ENCODE measurements at places on chromosomes 5 and 9. TPM values are rescaled to one million over a fixed set of nuclear protein-coding genes. Genes with fewer than 3 reads are reported as not detected.
A peak's percentile ranks its signal among the peaks of the same experiment; 100 is the strongest.

DNA sequence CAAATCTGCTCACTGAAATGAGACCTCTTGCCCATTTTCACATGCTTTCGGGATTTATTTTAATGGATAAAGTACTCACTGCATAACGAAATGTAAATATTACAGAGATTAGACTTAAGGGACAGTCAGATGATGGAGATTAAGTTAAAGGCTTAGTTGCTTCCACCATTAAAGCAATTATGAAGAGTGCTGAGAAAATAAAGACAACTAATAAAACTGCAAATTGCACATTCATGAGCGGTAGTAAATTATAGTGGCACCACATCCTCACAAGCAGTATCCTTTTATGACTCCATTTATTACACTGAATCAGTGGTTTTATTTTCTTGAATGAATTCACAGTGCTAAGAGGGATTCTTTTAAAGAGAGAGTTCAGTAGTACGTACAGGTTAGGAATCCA is 76.2 kb upstream of the TMED7 start:
- no peak for DNase-seq

Gene PCDHB13
- total RNA-seq: 3.5 TPM

Gene BRD3
- total RNA-seq: 28.0 TPM

DNA sequence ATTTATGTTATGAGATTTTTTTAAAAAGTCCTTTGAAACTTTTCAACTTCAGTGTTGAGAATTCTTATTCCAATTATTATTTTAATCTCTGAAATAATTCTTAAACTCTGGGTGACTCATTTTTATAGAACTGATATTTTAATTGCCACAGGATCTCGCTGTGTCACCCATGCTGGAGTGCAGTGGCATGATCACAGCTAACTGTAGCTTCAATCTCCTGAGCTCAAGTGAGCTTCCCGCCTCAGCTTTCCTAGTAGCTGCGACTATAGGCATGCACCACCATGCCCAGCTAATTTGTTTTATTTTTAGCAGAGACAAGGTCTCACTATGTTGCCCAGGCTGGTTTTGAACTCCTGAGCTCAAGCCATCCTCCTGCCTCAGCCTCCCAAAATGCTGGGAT is 41.0 kb downstream of the DIMT1 start:
- no peak for DNase-seq

DNA sequence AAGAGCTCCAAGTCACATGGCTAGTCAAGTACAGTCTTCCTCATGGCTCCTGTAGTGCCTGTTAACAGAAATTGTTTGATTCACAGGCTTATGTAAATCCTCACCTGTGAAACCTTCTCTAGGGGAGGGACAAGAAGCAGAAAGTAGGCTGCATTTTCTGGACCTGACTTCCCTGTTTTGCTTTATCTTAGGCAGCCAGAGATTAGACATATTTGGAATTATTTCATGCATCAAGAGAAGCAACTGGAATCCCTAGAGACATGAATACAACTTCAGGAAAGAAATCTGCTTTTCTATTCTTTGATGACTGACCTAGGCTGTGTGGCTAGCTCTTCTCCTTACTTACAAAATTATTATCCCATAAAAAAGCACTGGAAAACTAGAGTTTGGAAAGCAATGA is 52.3 kb downstream of the CAST start:
- no peak for DNase-seq

- no peak for DNase-seq
Observed at GRCh38 chr5:115599502-115599901, 2.8 kb downstream of the TICAM2 start.

Gene TAF11L13
- total RNA-seq: not detected

GRCh38 chr5:154478752-154479159 is 729 bp upstream of the HAND1 start:
- peak; percentile 27 for DNase-seq

Gene EIF4E1B
- not detected for total RNA-seq

DNA sequence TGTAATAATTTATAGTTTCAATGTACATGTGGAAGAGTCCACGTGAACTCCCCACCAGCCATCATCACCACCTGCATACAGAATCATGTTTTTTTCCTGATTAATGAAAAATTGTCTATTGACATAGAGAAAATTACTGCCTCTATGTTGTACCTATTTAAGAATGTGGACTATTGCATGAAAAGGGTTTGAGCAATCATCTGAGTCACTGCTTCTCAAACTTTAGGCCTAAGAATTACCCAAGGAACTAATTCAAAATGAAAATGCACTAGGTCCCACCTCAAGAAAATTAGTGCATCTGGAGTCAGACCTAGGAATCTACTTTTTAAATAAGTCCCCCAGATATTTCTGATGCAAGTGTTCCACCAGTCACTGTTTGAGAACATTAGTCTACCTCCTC is 709.3 kb downstream of the MAT2B start:
- DNase-seq: no peak

DNA sequence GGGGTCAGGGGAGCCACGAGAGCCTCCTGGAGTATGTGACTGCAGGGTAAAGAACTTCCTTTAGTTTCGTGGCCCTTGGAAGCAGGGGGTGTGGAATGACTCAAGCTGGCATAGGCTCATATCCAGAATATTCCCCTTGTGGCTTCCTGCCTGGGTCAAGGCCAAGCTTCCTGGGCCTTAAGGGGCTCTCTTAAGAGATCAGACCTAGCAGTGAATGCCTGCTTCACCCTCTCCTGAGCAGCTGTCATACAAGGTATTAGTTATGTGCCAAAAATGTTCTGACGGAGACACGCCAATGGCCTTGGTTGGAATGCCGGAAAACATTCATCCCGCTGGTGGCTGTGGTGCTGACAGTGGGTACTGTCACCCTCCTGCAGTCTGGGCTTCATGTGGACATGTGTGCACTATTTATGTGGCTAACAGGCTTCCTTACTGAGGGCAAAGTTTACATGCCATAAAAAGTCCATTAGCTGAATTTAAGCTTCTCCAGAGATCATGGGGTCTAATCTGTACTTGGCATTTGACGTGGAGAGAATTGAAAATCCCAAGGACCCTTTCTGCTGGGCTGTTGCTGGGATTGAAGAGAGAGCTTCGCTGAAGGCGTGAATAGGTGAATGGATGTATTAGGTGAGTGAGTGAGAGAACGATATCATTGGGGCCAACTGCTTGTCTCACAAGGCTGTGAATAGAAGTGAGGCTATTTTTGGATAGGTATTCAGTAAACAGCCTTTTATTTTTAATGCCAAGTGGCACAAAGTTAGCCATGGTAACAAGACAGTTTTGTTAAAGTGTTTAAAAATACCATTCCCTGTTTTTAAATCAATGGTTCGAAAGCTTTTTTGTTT is 156.8 kb downstream of the MACROH2A1 start:
- DNase-seq: no peak
